ENCODE measurements at places on chromosomes 11 and 22.

DNA sequence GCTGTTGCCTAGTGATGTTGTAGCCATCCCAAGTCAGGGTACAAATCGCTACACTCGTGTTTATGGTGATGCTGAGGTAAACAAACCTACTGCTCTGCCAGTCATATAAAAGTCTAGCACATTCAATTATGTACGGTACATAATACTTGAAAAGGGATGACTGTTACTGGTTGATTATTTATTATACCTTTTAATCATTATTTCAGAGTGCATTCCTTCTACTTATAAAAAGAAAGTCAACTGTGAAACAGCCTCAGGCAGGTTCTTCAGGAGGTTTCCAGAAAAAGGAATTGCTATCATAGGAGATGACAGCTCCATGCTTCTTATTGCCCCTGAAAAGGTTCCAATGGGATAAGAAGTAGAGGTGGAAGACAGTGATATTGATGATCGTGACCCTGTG, 652.5 kb upstream of the KIRREL3 start:
- DNase-seq = no peak

DNA sequence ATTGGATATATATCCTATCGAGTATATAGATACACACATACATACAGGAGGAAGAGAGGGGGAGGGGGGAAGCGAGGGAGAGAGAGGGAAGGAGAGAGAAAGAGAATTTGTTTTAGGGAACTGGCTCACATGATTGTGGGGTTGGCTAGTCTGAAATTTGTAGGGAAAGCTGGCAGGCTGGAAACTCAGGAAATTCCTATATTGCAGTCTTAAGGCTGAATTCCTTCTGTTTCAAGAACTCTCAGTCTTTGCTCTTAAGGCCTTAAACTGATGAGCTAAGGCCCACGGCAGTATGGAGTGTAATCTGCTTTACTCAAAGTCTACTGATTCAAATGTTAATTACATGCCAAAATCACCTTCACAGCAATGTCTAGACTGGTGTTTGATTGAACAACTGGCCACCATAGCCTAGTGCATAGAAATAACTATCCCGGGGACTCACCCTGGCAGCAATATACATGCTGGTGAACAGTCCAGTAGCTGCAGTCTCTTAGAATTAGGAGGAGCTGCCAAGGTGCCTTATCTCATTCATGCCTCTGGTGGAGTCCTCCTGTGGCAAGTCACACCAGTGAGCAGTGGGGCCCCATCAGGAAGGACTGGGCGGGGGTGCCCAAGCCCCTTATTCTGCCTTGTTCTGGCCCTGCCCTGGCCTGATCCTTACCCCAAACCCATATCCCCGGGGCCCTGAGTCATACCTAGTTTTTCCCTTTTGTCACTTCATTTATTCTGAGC, 59.7 kb upstream of the AMPD3 start:
- DNase-seq = no peak

DNA sequence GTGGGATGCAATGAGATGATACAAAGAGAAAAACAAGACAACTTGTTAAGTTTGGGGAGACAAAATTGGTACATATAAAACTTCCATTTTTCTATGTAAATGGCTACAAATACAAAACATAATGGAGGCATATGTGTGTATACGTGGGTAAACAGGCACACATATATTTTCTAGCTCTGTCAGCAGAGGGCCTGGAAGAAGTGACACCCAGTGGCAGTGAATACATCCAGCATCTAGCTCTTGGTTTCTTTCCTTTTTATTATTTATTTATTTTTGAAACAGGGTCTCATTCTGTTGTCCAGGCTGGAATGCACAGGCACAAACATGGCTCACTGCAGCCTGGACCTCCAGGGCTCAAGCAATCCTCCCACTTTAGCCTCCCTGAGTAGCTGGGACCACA, 5.0 kb upstream of the RASL10A start:
- no peak for DNase-seq

DNA sequence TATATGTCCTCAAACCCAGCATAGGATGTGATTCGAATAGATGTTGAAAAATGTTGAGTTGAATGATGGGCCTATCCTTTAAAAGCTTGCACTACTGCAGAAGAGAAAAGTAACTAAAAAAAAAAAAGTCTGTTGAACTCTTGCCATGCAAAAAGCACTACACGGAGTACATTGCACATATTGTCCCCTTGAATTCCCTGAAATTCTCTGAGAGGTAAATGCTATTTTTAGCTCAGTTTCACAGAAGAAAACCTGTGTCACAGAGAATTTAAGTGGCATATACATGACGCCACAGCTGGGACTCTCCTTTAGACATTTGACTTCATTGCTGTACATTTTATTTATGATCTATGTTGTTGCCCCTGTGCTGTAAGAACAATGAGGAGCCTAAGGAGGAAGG, 583.8 kb downstream of the SOX6 start:
- no peak for DNase-seq

GRCh38 chr11:113806406-113806805, 26.8 kb downstream of the CLDN25 start:
- DNase-seq = no peak

DNA sequence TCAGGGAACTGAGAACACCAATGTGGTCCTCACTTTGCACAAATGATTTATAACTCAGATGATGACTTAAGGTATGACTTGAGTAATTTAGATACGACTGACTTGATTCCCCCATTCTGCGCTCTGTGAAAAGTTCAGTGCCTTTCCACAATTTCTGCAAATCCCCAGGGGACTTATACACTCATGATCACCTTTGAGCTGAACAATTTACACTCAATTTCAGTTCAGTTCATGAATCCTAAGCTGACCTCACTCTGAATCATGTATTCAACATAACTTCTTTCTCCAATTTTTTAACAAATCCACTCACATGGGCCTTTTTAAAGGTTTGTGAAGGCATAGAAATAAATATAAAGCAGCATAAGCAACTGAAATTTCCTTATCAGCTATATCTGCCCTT, 274.2 kb downstream of the FAM76B start:
- no peak for DNase-seq

DNA sequence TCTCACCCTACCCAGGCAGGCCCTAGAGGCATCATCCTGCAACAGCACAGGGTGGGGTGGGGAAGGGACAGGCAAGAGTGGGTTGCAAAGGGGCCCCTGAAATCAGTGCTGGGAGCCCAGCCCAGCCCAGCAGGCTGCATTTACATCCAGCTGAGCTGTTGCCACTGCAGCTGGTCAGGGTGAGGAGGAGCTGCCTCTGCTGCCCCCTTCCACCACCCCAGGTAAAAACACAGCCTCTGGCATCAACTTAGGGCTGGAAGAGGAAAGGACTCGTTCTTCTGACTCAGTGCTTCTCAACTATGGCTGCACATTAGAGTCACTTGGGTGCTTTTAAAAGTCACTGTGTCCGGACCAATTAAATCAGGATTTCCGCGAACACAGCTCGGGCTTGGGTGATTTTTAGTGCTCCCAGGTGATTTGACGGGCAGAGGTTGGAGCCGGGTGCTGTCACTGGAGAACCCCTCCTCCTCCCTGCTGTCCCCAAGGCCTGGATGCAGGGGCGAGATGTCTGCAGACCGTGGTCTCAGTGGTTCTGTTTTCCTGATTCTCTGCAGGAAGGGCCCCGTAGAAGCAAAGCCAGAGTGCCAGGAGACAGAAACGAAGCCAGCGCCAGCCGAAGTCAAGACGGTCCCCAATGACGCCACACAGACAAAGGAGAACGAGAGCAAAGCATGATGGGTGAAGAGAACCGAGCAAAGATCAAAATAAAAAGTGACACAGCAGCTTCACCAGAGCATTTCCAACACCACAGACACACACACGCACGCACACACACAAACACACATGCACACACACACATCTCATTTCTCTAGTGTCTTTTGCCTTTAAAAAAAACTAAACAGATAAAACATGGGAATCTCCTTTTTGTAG, 39.4 kb upstream of the TTC12 start:
- no peak for DNase-seq

GRCh38 chr11:12764187-12764914, 90.1 kb downstream of the TEAD1 start:
- no peak for DNase-seq

DNA sequence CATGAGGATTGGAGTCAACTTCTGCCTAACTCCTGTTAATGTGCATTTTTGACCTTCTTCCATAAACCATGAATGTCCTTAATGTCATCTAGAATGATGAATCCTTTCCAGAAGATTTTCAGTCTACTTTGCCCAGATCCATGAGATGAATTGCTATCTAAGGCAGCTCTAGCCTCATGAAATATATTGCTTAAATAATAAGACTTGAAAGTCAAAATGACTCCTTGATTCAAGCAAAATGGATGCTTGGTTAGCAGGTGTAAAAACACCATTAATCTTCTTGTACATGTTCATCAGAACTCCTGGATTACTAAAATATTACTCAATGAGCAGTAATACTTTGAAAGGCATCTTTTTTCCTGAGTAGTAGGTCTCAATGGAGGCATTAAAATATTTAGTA, 238.5 kb upstream of the ZC3H12C start:
- no peak for DNase-seq

GRCh38 chr11:134482865-134483264, 70.8 kb upstream of the B3GAT1 start:
- no peak for DNase-seq

- no peak for DNase-seq
Observed at GRCh38 chr11:69263736-69264052, 30.3 kb upstream of the MYEOV start.

DNA sequence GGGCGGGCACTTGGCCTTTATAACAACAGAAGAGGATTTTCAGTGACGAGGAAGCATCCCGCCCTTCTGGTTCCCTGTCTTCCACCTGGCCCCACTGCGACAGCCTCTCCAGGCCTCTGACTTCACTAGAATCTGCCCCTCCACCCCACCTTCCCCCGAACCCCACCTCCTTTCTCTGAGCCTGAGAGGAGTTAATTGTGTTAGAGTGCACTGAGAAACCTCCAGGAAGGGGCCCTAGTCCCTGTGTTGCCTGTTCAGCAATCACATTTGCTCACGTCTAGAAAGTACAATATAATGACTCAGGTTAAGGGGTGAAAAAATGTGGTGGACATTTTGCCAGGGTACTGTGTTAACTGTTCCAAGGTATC, 38.8 kb downstream of the PTPRJ start:
- no peak for DNase-seq

GRCh38 chr11:10692531-10693115, 932 bp downstream of the IRAG1 start:
- no peak for DNase-seq

DNA sequence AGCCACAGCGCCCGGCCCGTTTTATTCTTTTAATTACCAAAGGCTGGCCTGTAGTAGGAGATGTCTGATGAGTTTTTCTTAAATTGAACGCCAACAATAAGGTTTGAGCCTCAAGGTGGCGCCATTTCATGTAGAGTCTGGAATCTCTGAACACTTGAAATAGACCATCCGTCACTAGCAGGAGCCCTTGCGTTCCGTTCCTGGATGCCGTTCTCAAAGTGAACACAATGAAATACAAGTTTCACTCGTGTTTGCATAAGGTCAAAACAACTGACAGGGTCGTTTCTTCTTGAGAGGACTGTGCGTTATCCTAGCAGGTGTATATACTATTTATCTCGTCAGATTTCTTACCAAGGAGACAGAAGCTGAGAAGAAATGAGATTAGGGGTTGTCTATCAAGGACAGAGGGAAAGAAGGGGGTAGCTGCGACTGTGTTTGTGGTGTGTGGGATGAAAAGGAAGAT, 18.7 kb upstream of the SCGB1D1 start:
- DNase-seq = peak; percentile 78

GRCh38 chr22:43173976-43174720, 12.8 kb downstream of the TTLL12 start:
- no peak for DNase-seq

- no peak for DNase-seq
Observed at GRCh38 chr11:111627591-111627990, 25.3 kb downstream of the SIK2 start.

- no peak for DNase-seq
Observed at GRCh38 chr11:45411228-45411946, 125.2 kb upstream of the SYT13 start.

GRCh38 chr11:23727794-23728193, 769.1 kb upstream of the LUZP2 start:
- DNase-seq = no peak

DNA sequence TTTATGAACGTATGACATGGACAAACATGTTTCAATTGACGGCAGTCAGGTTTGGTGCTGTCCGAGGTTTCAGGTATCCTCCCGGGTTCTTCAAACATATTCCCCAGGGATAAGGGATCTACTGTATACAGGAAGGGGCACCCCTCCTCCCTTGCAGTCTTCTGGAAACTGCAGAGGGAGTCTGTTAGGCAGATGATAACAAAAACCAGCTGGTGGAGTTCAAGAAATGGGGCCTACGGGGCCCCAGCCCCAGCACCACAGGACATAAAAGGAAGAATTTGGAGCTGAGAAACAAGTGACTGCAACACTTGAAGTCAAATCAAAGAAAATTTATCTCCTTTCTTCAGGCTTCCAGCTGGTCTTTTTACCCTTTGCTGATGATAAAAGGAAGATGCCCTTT, 32.1 kb downstream of the SNU13 start:
- DNase-seq = no peak

GRCh38 chr11:110538154-110538553, 108.4 kb downstream of the FDX1 start:
- DNase-seq = no peak

DNA sequence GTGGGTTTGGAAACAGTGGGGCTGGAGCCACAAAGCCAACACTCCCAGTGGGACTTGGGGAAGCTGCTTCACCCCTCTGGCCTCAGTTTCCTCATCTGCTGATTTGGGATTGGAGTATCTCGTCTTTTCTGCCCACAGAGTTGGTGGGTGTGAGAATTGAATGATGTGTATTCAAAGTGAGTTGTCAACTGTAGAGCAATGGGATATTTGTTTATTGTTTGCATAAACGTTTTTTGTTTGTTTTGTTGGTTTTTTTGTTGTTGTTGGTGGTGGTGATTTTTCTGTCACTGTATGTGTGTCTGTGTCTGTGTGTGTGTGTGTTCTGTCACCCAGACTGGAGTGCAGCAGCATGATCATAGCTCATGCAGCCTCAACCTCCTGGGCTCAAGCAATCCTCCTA, 542.0 kb downstream of the MIAT start:
- DNase-seq = no peak

GRCh38 chr22:20589614-20590476, 82.4 kb downstream of the MED15 start:
- no peak for DNase-seq

GRCh38 chr22:39718921-39719475, 148.4 kb downstream of the CACNA1I start:
- DNase-seq = no peak

- no peak for DNase-seq
Observed at GRCh38 chr11:19499999-19500398, 212.6 kb upstream of the NAV2 start.

GRCh38 chr11:116379185-116379828, 393.5 kb downstream of the BUD13 start:
- no peak for DNase-seq

- DNase-seq = no peak
Observed at GRCh38 chr22:30204742-30205111, 41.8 kb downstream of the LIF start.

Measured in activated naive CD4-positive, alpha-beta T cell treated with anti-CD3 and anti-CD28 coated beads, Interleukin-2, amount 50 U/mL, for 72 hours (primary cell).